ENCODE measurements at places on chromosomes 1 and 21.
A peak's percentile ranks its signal among the peaks of the same experiment; 100 is the strongest.

DNA sequence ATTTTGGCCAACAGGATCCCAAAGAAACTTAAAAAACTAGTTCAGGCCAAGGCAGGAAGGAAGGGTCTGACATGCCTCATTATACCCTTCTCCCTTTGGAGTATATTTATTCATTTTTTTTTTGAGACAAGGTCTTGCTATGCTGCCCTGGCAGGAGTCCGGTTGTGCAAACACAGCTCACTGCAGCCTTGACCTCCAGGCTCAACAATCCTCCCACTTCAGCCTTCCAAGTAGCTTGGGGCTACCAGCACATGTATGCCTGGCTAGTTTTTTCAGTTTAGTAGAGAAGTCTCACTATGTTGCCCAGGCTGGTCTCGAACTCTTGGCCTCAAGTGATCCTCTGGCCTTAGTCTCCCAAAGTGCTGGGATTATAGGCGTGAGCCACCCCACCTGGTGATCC, 5.2 kb downstream of the YARS1 start:
- no peak for DNase-seq

GRCh38 chr1:243642936-243643335, 207.1 kb downstream of the AKT3 start:
- DNase-seq, result no peak

- peak; percentile 79 for DNase-seq
These were observed 14.7 kb downstream of the JUN start for GRCh38 chr1:58768971-58769808.

DNA sequence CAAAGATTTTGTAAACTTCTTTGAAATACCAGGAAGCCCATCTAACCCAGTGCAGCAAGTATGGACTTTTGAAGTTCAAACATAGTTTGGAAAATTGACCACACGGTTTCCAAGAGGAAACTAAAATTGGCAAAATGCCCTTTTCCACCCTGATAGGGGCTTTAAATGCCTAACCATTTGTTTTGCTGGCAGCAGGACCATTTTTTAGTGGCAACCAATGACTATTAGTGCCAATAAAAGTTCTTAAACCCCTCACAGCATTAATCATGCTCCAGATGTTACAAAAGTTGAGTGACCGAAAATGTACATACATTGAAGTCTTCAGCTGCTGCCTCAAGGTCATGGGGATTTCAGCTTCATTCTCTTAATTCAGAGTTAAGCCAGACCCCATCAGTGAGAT, 46.4 kb upstream of the ENAH start:
- peak; percentile 33 for DNase-seq

DNA sequence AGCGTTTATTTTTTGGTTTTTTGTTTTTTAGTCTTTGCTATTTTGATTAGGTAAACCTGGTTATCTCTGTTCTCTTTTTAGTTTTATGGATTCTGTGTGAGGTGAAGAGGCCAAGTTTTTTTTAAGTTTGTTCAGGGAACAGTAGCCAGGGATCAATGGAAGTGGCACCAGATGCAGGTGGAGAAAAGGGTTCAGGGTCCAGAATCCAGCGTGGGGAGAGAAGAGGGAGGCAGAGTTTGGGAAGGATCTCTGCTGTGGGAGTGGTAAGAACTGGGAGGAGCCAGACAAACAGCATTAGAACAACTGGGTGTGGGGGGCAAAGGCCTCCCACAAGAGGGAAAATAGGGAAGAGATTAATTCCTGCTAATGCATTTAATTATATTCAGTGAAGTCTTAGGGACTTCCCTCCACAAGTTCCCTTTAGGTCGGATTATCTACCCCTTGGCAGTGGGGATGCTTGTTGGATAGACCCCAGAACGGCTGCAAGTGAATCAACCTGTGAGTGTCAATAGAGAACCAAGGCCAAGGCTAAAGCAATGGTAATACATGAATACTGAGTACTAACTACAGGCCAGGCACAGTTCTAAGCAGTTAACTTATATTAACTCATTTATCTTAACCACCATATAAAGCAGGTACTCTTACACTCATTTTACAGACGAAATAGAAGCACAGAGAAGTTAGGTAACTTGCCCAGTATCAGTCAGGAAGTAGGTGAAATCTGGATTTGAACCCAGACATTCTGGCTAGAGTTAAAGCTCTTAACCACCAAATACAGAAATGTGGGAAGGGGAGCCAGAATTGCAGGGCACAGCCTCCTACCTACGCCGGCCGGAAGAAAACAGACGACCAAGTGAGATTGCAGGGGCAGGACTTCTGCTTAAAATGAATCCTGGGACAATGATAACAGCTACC, 498 bp downstream of the GNAT2 start:
- DNase-seq, result no peak

DNA sequence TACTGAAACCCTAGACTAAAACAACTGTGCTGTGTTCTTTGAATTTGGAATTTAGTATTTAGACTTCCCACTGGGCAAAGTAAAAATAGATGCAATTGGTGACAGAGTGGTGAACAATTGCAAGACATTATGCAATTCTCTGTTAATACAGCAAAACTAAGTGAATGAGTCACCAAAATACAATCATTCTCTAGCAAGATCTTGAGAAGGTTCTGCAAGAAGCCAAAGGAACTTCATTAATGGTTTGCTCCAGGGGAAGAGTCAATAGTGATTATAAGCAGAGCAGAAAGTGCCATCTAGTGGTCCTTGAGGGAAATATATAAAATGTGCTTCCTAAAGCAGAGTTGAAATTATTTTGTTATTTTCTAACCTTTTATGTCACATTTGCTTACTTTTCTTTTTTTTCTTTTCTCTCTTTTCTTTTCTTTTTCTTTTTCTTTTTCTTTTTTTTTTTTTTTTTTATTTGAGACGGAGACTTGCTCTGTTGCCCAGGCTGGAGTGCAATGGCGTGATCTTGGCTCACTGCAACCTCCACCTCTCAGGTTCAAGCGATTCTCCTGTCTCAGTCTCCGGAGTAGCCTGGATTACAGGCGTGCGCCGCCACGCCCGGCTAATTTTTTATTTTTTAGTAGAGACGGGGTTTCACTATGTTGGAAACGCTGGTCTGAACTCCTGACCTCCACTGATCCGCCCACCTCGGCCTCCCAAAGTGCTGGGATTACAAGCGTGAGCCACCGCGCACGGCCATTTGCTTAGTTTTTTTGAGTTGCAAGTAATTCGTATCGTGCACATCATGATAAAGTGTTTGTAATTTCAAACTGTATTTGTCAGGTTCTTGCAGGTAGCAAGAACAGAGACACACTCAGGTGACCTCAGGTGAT, 99.2 kb downstream of the CTH start:
- no peak for DNase-seq

- no peak for DNase-seq
These were observed 14.1 kb downstream of the VAMP4 start for GRCh38 chr1:171727778-171728177.

DNA sequence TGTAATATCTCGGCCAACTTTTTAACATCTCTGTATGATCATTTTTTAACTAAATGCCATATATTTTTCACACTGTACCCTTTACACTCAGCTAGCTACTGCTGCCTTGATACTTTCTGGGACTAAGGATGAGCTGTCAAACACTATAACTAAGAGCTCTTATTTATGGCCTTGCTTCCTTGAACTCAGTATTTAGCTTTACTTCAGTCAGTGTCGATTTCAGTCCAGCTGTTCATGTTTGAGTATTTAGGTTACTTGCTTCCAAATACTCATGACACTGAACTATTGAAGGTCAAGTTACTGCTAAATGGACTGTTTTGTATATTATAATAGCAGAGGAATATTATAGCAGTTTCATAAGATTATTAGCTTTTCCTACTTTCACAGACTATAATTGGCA, 25.9 kb upstream of the USP25 start:
- DNase-seq, result no peak

DNA sequence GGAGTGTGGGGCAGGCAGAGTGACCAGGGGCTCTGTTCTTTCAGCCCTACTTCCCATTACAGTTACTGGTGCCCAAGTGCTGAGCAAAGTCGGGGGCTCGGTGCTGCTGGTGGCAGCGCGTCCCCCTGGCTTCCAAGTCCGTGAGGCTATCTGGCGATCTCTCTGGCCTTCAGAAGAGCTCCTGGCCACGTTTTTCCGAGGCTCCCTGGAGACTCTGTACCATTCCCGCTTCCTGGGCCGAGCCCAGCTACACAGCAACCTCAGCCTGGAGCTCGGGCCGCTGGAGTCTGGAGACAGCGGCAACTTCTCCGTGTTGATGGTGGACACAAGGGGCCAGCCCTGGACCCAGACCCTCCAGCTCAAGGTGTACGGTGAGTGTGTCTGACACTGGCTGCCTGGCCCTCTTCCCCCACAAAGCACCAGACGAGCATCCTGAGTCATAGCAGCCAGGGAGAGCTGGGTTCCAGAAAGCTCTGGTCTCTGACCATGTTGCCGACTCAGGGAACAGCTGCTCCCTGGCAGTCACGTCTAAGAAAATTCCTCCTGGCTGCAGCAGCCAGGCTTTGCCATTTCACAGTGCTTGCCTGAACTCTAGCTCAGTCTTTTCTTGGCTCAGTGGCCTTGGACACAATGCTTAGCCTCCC, 3.3 kb downstream of the SLAMF8 start:
- peak; percentile 63 for DNase-seq

DNA sequence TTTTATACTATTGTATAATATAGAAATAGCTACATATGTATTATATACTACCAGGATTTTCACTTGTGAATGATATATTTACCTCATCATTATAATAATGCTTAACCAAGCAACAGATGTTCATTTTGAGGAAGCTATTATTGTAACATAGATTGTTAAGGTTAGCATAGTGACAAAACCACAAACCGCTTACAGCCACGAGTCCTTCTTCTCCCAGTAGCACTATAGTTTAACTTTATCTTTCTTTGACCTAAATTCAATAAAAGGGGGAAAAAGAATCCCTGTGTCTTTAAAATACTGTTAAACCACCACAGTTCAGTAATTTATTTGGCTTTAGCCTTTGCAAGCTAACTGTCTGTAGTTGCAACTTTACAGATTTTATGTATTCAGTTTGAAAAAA, 1039.4 kb upstream of the B3GALT2 start:
- DNase-seq, result no peak

All from femur (tissue), 1 donor.